ENCODE measurements at places on chromosomes 6 and 20.

DNA sequence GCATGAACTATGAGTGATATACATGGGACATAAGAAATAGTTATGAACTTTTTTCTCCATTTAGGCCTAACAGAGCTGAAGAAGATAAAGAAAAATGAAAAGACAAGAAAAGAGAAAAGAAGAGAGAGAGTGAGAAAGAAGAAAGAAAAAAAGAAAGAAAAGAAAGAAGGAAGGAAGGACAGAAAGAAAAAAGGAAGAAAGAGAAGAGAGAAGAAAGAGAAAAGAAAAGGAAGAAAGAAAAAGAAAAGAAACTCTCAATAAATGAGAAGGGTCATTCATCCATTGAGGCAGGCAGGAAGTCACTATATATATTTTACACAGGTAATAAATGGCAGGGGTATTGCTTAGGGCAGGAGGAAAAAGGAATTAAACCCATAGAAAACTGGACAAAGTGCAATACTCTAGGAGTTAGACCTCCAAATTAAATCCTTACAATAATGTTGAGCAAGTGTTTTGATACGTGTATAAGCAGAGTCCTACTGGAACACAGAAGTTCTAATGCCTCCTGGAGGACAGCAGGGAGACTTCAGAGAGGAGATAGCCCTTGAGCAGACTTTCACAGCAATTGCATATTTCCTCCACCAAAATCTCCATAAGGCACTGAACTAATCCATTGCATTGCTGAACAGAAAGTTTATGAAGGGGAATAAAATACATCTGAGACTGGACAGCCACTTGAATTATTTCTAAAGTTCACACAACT is 86.4 kb upstream of the TENT5A start:
- no peak for DNase-seq

GRCh38 chr6:3405182-3405518 is 51.7 kb downstream of the SLC22A23 start:
- DNase-seq: no peak

GRCh38 chr20:62027116-62027515 is 38.6 kb downstream of the TAF4 start:
- DNase-seq: no peak

DNA sequence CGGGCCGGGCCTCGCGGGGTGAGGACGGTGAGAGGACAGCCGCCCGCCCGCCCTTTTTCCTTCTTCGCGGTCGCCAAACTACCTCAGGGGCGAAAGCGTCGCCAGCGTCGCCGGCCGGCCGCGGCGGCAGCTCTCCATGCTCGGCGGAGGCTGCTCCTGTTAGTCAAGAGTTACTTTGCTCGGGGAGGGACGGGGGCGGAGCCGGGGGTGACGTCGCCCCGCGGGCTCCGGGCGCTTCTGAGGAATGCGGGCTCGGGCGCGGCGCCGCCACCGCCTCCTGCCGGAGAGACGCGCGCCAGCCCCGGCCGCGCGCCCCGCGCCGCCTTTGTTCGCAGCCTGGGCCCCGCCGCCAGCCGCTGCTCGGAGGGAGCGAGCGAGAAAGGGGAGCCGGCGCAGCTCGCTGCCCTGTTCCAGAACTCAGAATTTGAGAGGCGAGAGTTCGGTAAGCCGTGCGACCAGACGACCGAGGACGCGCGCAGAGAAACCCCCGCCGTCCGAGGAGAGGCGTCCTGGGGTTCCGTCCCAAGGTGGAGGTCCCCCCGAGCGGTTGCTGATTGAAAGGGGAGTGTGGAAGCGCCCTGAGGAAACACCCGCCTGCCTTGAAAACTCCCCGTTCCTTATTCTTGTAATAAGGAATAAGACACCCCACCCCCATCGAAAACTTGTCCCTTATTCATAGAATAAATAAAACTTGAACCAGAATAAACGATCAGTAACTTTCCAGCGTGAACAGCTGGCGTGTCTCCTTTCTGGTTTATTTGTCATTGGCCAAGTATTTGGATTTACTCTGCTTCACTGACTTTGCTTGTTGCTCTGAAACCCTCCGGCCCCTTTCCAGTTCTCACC is at the start of gene PTPRK:
TSS of gene PTPRK (minus strand) at position 164 of the 846 bp plus-strand sequence. CDS start 241 bp downstream, outside the sequence.
- DNase-seq: peak; percentile 57

- peak; percentile 53 for DNase-seq
Measured at GRCh38 chr20:56629464-56630085, 469 bp downstream of the TFAP2C start.

DNA sequence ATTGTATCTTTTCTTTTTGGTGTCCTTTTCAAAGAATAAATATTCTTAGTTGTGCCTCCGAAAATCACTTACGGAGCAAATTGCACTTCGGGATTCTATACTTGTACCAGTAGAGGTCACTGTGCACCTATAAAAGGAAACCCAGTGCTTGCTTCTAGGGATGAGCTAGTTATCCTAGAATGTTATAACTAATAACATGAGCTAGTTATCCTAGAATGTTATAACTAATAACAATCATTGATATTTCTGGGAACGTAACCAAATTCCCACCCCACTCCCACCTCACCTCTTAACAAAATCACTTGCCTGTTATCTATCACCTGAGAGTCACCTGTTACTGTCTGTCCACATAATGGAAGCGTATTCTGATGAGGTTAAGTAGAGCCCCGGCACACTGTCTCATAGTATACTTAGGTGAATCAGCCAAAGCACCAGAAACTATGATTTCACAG is 126.9 kb upstream of the TIAM2 start:
- DNase-seq: no peak

DNA sequence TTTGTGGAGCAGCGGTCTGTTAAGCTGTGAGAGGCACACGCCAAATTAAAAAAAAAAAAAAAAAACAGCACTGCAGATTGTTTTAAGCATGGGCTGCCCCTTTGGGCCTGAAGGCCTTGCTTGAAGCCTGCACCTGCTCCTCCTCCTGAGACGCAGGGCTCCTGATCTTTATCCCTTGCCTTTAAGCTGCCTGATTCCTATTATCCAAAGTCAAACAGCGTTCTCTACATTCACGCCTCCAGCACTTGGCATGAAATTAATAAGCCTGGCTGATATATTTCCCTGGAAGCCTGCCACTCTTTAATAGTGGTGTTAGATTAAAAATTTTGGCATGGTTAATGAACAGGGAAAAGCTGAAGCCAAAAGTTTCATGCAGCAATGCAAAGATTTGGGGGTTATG is 163.9 kb downstream of the FAXC start:
- no peak for DNase-seq

DNA sequence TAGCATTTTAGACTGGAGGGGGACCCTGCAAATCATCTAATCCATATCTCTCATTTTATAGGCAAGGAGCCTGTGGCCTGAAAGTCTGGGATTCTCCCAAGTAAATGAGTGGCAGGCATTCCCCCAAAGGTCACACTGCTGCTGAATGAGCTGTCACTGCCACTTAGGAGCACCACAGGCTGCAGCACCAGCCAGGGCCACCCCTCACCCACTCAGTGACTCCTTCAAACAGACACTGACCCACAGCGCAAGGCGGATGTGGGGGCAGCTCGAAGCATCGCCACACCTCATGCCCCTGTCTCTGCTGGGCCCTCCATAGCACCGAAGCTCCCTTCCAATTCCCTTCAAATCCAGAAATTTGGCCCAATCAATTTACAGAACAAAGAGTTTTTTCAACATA is 119.9 kb upstream of the ARID1B start:
- DNase-seq: no peak

DNA sequence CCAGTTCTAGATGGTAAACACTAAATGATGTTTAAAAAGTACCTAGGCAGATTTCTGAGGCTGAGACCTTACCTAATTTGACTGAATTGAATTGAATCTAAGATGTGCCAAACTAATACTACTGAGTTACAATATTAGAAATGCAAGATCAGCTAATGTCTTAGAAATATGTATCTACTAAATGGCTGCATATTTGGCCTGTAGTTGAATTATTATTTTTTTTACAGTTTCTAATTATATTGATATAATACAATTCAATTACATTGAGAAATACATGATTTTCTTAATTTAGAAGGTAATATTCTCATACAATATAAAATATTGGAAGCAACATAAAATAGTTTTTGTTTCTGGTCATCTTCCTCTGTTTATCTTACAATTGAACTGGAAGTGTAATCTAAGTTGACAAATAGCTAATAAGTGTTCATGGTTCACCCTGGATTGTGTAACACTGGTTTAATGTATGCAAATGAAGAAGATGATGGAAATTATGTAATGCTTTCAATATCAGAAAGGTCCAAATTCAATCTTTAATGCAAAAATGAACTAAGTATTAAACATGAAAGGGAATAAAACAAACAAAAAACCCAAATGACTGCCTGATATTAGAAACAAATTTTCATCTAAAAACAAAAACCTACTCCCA is 2.9 kb downstream of the MAP3K7 start:
- no peak for DNase-seq

DNA sequence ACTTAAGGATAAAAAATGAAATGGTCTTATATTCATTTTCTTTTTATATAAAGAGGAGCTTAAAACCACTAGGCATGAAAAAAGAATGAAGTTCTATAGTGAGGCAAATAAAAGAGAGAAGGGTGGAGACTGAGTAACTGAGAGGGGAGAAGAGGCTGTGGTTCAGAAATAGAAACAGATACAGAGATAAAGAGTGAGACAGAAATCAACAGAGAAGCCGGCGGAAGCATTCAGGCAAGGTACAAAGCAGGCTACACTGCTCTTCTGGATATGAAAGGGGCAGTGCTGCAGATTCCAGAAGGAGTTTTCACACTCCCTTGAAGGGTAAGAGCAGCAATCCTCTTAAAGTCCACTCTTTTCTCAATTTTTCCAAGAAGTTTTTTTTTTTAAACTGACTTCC is 29.9 kb downstream of the NFATC2 start:
- DNase-seq: no peak

- DNase-seq: no peak
Measured at GRCh38 chr6:97813889-97814567, 531.0 kb upstream of the MMS22L start.

DNA sequence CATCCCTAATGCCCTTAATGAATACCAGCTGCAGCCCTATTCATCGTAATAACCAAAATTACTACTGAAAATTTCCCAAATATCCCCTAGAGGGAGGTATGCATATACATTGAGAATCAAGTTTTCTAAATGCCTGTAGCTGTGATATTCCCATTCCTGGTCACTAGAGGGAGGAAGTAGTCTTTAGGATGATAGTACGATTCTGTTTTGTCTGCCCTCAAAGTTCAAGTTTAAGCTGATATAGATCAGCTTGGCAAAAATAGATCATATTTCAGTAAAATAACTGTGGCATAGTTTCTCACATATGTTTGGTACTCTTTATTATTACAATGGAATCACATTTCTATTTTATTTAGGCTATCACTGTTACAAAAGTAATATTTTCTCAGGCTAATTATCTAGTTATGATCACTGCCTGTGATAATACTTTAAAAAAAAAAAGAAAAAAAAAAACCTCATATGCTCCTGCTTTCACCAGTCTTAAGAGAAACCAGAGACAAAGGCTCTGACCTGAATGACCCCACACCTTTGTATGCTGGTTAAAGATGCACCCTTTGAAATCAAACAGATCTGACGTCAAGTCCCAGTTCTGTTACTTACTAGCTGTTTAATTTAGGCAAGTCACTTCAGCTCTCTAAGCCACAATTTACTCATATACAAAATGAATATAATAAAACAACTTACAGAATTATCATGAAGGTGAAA is 11.0 kb downstream of the TSPYL1 start:
- no peak for DNase-seq

DNA sequence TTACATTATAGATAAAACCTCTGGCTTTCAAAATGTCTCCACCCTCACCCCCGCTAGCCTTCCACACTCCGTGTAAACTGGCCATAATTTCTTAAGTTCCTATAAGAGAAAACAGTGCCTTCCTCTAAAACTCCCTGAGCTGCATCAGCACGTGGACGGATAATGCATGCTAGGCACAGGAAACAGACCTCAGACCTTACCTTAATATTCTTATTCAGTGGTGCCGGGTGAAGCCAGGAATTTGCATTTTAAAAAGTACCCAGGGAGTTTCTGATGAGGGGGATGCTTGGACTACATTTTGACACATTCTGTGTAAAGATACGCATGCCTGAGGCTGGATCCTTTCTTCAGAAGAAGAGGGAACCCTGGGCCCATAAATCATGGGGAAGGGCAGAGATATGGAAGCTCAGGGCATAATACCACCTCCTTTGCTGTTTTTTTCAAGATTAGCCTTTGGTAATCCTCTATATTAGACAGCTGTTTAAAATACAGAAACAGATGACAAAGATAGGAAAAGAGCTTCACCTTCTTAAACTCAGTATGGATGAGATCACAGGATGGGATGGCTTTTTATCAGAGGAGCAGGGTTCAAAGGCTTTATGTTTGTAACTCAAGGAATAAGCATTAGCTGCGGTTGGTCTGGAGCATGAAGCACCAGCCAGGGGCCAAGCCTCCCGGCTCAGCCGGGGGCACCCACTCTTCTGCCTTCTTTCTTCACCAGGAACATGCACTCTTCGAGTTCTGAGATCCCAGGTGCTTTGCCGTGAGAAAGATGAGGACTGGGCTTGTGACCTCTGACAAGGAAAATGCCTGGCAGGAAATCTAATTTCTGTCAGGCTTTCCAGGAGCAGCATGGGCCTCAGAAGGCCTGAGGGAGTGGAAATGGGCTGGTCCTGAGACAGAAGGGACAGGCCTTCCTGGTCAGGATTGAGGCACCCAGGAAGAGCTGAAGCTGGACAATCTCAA is 218.1 kb upstream of the SOX4 start:
- DNase-seq: no peak

GRCh38 chr6:38349795-38350194 is 289.9 kb downstream of the BTBD9 start:
- DNase-seq: no peak

DNA sequence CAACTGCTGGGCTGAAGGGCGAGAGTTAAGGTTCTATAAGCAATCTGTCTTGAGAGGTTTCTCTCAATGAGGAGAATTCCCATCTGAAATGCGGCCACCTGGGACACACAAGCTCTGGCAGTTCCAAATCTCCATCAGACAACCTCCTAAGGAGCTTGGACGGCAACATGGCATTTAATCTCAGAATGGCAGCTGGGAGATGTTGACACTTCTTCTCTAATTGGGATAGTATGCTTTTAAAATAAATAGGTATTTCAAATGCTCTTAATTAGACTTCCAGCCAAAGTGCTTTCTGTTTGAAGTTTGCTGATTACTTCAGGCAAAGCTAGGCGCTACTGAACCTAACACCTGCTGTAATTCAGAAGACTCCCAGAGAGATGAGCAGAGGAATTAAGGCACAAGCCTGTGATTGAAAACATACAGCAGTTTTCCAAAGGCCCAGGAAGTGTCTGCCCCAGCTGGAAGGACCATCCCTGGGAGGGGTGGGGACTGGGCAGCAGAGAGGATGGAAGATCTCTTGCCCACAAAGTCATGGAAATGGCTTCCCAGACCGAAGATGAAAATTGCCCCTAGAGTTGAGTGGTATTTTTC is 59.1 kb upstream of the KCNK16 start:
- no peak for DNase-seq

DNA sequence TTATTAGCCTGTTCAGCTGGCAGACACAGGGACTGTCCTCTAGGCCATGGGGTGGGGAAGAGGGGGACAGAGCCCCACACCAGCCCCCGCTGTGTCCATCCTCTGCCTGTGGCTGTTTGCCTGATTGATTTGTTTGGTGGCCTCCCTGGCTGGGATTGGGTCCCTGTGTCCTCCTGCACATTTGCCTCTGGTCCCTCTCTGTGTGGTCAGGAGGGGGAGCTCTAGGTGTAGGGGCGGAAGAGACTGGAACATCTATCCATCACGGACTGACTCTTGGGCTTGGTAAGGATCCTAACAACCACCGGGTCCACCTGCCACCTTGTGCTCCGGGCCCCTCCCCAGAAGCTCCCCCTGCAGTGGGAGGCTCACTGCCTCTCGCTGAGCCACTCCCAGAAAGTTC is 38.4 kb upstream of the CCDC167 start:
- DNase-seq: peak; percentile 45
